ENCODE measurements at places on chromosomes 7 and 10. TPM values are rescaled to one million over a fixed set of nuclear protein-coding genes. Genes with fewer than 3 reads are reported as not detected.

ANKRD7 gene
- total RNA-seq: 1.7 TPM

RAMP3 gene
- 6.1 TPM for total RNA-seq

OR2A42 gene
- total RNA-seq: not detected

CTAGE8 gene
- 0.25 TPM for total RNA-seq

TLL2 gene
- total RNA-seq: 0.25 TPM

SLC18A2 gene
- total RNA-seq: under 0.01 TPM

VPS37D gene
- total RNA-seq: 14.5 TPM

CPA2 gene
- not detected for total RNA-seq

ACTL6B gene
- total RNA-seq: 99.6 TPM

GAD2 gene
- total RNA-seq: 19.2 TPM

PDK4 gene
- total RNA-seq: 6.4 TPM

ABCF2 gene
- total RNA-seq: 20.7 TPM

COL13A1 gene
- 2.7 TPM for total RNA-seq

ANKRD22 gene
- total RNA-seq: not detected

Measured in temporal lobe (tissue), 4 donors.